ENCODE measurements at places on chromosomes 2 and 18.

DNA sequence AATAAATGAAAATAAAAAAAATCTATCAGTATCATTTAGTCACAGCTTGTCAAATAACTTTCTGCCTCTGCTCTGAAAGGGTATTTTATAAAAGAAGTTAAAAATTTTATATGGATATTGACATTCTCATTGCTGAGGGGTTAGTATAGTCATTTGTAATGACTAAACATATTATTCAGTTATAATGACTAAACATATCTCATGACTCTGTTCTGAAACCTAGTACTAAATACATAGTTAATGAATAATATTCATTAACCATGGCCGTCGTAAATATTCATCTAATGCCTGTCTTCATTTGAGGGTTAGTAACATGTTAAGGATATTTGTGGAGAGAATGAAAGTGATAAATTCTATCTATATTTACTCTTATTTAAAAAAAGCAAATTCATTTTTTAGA is 69.1 kb upstream of the MAP4K3 start:
- no peak for DNase-seq

DNA sequence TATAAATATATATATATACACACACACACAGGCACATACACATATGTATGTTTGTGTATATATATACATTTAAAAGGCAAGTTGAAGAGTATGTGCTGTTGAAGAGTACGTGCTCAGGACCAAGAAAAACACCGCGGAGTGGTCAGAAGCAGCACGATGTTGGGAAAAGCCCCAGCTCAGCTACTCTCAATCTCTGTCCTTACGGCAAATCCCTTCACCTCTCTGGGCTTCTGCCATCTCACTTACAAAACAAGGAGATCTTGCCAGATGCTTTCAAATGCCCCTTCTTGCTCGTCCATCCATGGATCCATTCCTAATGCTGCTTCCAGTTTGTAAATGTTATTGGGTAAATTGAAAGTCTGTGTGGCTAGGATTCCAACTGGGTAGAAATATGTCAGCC is 333.9 kb downstream of the BCL11A start:
- DNase-seq: no peak

GRCh38 chr2:8107150-8107549 is 574.7 kb upstream of the ID2 start:
- no peak for DNase-seq

- DNase-seq: no peak
These were observed 20.5 kb downstream of the PUM2 start for GRCh38 chr2:20330192-20330591.

GRCh38 chr2:126971481-126972278 is 73.0 kb downstream of the TEX51 start:
- peak; percentile 83 for DNase-seq

GRCh38 chr2:204898928-204899640 is 353.8 kb downstream of the PARD3B start:
- DNase-seq: no peak

DNA sequence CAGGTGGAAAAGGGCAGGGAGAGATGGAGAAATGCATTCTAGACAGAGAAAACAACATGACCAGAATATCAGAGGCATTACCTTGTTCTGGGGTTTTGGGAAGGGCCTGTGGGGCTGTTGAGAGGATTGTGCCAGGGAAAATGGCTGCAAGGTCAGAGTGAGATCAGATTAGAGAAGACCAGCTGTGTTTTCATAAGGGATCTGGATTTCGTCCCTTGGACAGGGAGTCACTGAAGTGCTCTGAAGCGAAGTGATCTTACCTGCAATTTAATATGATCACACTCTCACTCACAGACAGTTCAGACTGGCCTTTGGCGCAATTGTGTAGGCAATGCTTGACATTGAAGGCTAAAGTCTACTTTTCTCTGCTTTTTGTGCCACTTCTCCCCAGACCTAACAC is 20.3 kb upstream of the REG3G start:
- no peak for DNase-seq

DNA sequence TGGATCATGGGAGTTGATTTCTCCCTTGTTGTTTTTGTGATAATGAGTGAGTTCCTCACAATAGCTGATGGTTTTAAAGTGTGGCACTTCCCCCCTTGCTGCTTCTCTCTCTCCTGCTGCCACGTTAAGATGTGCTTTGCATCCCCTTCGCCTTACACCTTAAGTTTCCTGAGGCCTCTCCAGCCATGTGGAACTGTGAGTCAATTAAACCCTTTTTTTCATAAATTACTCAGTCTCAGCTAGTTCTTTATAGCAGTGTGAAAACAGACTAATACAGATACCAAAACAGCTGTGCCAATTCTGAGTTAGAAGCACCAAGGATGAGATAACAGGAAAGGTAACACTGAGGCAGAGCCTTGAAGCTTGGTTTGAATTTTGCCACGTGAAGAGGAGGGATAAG is 44.7 kb downstream of the ITSN2 start:
- no peak for DNase-seq

DNA sequence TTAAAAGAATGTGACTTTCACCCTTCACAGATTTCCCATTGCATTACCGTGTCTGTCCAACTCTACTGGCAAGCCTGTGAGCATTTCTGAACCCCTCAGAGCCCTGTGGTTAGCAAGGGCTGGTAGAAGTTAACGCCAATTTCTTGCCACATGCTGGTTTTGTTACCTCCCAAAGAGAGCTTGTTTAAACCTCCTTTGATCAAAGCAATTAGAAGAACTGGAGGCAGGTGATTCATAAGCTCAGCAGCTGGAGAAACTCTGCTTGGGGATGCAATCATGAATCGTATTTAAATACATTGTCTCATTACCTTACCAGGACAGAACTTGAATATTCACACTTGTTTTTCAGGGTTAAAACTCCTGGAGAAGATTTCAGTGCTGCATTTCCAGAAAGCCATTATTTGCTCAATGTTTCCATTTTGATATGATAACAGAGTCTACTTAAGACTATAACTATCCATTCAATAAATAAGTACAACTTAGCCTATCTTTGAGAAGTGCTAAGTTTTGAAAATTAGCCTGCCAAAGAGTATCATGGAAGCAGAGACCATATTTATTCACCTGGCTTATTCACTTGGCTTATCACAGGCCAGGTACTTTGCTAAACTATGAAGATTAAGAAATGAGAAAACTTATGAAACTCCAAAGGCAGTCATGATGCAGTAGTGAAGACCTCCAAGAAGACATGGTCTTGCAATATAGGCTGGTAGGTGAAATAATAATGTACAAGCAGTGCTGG is 292.8 kb downstream of the INSIG2 start:
- no peak for DNase-seq

DNA sequence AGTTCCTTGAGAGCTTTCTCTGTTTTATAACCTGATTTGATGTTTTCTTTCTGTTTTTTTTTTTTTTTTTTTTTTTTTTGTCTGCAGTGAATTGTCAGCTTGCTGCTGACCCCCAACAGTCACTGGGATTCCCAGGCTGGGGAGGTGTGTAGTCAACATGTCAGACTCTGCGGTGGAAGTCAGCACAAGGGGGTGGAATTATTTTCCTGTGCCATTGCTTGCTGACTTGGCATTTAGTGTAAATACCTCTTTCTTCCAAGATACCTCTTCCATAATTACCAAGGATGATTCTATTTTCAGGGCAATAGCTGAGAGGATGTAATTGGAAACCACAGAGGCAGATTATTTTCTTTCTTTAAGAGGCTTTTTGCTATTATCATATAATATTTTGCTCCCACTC is 266.3 kb downstream of the CCDC85A start:
- no peak for DNase-seq

DNA sequence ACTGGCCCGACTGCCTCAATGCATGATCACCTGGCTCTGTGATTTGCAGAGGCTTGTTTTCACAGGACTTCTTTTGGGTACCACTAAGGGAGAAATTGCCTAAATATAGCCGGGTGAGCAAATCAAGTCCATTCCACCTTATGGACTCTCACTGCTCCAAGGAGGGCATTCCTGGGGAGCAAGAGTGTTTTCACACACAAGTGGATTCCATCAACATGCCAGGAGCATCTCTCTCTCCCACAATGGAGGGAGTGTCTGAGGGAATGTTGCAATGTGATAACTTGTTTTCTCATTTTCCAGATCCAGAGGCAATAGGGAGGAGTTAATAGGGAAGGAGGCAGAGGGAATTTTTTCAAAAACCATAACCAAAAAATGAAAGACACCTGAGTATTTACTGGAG is 250.7 kb downstream of the SATB2 start:
- DNase-seq: no peak

GRCh38 chr2:58890865-58891525 is 649.9 kb upstream of the FANCL start:
- no peak for DNase-seq

- no peak for DNase-seq
These were observed 16.7 kb upstream of the MRPL33 start for GRCh38 chr2:27754831-27755230.

GRCh38 chr2:75186821-75187220 is 12.5 kb downstream of the TACR1 start:
- DNase-seq: no peak

DNA sequence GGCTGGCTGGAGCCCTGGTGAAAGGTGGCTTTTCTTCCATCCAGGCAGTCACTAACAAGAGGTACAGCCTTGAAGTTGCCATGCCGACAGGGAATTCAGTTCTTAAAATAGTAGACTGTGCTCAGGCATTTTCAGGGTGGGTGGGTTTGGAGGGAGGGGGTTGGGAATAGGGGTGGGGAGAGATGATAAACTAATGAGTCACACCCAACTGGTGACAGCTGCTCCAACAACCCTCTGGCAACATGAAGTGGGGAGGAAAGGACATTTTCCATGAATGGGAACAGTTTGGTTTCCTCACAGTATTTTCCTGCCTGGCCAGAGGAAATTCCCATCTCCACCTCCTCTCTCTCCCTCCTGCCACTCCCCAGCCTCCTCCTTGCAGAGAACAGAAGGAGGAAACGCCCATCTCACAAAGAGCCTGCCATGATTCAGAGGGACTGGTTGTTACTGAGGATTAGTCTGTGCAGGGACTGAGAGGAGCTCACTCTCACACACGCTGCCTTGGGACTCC is 113.0 kb upstream of the SLC1A4 start:
- peak; percentile 69 for DNase-seq

DNA sequence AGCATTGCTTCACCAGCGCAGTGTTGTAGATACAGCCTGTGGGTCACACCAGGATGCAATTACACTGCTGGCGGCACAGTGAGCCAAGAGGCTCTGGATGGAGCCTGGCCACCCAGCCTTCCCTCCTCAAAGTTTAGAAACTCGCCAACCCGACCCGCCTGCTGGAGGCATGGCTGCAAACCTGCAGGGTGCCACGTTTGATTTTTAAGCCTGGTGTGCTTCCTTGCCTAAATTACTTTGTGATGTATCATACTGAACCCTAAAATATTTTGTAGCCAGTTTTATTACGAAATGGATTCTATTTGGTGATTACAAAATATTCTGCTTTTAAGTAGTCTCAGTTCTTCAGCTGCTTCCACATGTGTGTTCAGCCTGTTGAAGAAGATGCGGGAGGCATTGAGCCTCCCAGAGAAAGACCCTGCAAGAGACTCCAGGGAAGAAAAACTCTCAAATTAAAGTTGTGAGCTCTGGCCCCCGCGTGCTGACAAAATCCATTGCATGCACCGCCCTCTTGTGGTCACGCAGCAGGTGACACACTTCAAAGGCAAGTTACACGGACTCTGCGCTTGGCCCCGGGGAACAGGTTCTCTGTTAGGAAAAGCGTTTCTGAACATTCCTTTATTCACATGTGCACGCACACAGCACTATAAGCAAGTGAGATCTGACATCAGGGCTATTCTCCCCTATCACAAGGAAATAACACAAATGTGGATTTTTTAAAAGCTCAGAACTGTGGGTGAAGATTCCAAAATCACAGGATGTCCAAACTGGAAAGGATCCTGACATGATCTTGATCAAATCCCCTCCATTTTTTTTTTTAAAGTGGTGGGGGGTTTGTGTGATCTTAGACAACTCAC is 63.0 kb upstream of the TWIST2 start:
- peak; percentile 72 for DNase-seq

GRCh38 chr2:144996225-144996795 is 476.4 kb upstream of the ZEB2 start:
- peak; percentile 7 for DNase-seq

- no peak for DNase-seq
These were observed 260.0 kb downstream of the C1D start for GRCh38 chr2:67802824-67803223.

GRCh38 chr18:24942144-24942543 is 409.8 kb downstream of the ZNF521 start:
- no peak for DNase-seq

- DNase-seq: no peak
These were observed 39.8 kb upstream of the DNMT3A start for GRCh38 chr2:25381502-25381901.

- no peak for DNase-seq
These were observed 27.0 kb downstream of the MEIS1 start for GRCh38 chr2:66461664-66462500.

DNA sequence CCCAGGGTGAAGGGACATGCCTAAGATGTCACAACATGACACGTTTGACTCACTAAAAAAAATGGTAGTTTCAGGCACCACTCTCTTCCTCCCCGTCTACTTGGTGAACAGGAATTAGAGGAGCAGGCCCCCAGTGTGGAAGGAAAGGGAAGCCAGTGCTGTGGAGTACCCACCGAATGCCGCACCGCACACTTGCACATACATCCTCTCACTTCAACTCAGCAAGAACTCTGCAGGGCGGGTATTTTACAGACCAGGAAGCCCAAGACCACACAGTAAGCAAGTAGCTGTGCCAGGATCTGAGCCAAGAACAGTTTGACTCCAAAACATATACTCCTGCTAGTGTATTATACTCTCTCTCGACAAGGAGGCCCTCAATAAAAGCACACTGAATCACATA is 69.8 kb downstream of the BCL2 start:
- no peak for DNase-seq

- peak; percentile 63 for DNase-seq
These were observed 34.0 kb upstream of the MALL start for GRCh38 chr2:110149330-110150220.

- peak; percentile 14 for DNase-seq
These were observed 84.9 kb upstream of the EPB41L3 start for GRCh38 chr18:5628512-5629255.

DNA sequence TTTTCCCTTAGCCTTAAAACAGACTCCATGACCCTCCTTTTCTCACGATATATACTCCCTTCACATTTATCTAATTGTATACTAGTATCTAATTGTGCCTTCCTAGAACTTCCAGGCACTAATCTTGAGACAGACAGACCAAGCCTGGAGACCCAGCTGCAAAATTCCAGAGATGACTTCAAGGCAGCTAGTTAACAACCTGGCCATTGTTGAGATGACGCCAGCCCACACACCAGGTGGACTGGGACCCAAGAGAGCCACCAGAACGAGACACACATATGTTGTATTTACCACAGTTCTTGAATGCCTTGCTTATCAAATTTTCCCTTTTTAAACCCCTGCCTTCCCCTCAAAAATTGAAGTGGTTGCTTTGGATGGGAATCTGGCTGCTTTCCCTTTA is 48.9 kb upstream of the SELENOI start:
- no peak for DNase-seq
